ENCODE measurements at places on chromosomes 13 and 19. TPM values are rescaled to one million over a fixed set of nuclear protein-coding genes. Genes with fewer than 3 reads are reported as not detected.

DNA sequence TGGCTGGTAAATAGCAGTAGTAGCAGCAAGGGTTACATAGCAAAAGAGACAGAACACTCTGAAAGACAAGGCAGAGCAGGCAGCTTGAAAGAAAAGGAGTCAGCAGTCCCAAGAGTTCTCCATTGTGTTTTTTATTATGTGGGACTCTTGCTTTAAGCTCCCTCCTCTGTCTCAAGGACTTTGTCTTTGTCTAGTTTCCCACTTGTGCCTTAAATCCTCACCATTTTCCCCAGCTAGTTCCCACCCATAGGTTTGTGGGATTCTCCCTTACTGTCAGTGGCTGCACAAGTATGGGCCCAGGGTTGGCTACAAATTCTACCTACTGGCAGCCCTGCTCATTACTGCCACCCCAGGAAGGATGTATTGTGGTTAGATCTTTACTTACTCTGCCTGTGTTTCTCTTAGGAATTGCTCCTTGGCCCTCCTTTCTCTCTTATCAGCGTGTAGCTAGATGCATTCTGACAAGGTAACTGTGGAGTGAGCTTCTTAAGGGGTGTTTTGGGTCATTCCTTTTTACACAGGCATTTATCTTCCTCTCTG, 413.4 kb upstream of the PCDH9 start:
- no peak for DNase-seq

DNA sequence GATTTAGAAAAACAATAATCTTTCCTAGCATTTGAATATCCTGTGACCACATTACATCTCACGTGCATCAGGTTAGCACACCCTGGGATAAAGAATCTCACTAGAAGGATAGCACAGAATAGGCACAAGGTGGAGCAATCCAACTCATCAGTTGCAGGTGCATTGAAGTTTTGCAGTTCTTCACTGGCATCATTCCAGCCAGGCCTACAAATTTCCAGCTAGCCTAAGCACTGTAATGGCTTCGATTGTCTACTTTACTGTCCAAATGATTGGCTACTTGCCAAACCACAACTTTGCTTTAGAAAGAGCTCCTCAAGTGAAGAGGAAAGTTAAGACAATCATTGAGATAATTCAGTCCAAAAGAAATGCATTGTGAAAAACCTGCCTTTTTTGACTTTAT, 89.5 kb downstream of the SPRY2 start:
- no peak for DNase-seq

The AXL gene
- polyA plus RNA-seq = 31.8 TPM

- no peak for DNase-seq
Observed at GRCh38 chr13:41648314-41648935, 191.1 kb downstream of the RGCC start.

The CYP2A7 gene
- 0.15 TPM for polyA plus RNA-seq

- no peak for DNase-seq
Observed at GRCh38 chr13:113466383-113466782, 13.1 kb upstream of the ADPRHL1 start.

DNA sequence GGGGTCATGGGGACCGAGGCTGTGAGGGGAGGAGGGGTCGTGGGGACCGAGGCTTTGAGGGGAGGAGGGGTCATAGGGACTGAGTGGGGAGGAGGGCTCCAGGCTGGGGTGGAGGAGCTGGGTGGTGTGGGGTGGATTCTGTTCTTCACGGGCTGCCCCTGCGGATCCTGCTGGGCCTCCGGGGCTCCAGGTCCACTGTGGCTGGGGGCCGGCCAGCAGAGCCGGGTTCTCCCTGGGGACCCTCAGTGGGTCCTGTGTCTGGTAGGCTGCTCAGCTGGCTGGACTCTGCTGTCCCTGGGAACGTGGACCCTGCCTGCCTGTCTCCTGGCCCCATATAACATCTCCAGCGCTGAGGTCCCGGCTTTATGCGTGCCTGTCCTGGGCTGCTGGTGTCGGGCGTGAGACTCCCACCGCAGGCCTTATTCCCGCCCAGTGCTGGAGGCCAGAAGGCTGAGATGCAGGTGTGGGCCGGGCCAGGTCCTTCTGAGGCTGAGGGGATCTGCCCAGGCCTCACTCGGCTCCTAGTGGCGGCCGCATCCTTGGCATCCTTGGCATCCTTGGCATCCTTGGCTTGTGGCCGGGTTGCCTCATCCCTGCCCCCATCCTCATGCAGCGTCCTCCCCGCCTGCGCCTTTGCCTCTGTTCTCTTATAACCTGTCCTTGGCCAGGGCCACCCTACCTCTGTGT, 19.8 kb upstream of the GNA15 start:
- no peak for DNase-seq

DNA sequence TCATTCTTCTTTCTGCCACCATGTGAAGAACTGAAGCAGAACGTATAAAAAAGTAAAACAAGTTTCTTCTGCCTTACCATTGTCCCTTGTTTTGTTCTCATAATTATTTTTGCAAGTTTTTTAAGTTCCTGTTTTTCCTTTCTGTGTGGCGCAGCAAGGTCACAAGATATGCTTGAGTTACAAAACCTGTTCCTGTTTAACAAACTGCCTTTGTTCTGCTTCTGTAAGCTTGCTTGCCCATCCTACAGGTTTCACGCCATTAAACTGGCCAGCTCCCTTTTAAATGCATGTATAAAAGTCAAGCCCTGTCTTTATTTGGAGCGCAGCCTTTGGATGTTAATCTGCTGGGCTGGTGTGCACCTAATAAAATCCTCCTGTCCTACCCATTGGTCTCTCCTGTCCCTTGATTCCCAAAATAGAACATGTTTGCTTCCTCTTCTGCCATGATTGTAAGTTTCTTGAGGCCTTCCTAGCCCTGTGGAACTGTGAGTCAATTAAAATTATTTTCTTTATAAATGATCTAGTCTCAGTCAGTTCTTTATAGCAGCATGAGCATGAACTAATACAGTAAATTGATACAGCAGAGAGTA, 1115.4 kb downstream of the SLITRK1 start:
- DNase-seq = no peak

All from right lung (tissue), 10 donors.